ENCODE measurements at places on chromosomes 7 and 10.

GRCh38 chr10:3206511-3207157, 34.1 kb upstream of the PITRM1 start:
- DNase-seq, result no peak

- DNase-seq, result no peak
These were observed 72.9 kb upstream of the OGDHL start for GRCh38 chr10:49834976-49835375.

GRCh38 chr7:49513911-49514310, 259.5 kb upstream of the VWC2 start:
- DNase-seq, result no peak

DNA sequence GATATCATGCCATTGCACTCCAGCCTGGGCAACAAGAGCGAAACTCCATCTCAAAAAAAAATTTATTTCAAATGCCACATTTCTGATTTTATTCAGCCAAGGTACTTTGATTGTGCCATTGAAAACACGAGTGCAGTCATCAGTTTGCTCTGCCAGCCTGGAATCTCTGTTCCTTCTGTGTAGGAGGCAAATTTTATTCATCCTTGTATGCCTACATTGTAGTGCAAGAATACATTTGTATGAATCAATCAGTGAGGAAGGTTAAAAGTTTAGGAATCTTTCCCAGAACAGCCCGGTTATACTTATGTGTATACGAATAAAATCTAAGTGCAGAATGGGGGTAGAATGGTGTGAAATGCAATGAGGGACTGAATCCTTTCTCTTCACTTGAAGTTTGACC, 886 bp upstream of the TET1 start:
- DNase-seq, result no peak

DNA sequence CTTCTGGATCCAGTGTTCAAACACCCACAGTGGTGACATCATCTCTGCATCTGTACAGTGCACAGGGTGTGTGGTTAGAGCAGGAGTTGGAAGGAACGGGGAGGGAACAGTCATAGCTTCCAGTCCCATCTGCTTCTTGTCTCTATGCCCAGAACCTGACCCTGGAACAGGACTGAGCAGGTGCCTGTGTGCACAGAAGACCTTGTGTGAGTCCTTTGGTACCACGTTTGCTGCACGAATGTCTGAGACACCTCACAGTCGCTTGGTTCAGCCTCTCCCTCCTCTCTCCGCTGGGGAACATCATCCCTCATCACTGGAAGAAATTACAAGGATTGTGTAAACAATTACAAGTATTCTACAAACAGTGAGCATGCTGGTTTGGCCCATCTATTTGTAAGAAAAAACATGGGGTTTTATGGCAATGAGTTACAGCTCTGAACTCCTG, 243.0 kb upstream of the KLF6 start:
- no peak for DNase-seq

DNA sequence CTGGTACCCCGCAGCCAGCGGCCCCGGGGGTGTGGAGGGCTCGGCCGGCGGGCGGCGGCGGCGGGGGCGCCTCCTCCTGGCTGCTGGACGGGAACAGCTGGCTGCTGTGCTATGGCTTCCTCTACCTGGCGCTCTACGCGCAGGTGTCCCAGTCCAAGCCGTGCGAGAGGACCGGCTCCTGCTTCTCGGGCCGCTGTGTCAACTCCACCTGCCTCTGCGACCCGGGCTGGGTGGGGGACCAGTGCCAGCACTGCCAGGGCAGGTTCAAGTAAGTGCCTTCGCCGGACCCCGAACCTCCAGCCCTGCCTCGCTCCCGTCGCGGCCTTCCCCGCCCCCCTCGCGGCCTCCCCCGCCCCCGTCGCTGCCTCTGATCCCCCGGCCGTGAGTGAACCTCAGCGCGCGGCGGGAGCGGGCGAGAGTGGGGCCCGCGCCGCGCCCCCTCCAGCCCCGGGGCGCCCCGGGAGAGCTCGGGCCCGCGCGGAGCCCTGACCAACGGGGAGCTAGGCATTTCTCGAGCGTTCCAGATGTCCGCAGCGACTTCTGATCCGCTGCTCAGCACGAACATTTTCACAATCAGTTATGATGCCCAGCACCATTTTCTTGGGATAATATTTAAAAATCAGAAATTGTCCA, 727 bp downstream of the ATRNL1 start:
- no peak for DNase-seq

DNA sequence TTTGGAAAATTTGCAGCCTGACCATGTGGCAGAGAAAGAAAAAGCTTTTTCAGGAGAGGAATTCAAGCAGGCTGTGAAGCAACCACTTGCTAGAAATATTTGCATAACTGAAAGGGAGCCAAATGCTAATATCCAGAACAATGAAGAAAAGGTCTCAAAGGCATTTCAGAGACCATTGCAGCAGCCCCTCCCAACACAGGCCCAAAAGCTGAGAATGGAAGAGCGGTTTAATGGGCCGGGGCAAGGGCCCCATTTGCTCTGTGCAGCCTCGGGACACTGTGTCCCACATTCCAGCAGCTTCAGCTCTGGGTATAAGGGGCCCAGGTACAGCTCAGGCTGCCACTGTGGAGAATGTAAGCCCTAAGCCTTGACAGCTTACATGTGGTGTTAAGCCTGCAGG, 918.1 kb upstream of the POT1 start:
- DNase-seq, result no peak

DNA sequence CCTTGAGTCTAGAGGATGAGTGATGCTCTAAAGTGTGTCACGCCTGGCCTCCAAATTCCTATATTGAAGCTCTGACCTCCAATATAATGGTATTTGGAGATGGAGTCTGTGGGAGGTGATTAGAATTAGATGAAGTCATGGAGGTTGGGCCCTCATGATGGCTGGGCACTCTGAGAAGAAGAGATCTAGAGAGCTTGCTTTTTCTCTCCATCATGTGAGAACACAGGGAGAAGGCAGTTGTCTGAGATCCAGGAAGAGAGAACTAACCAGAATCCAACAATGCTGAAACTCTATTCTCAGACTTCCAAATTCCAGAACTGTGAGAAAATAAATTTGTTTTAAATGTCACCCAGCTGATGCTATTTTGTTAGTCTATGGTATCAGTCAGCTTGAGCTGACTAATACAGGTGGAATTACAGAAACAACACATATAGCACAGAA, 15.1 kb downstream of the RNF216 start:
- no peak for DNase-seq

DNA sequence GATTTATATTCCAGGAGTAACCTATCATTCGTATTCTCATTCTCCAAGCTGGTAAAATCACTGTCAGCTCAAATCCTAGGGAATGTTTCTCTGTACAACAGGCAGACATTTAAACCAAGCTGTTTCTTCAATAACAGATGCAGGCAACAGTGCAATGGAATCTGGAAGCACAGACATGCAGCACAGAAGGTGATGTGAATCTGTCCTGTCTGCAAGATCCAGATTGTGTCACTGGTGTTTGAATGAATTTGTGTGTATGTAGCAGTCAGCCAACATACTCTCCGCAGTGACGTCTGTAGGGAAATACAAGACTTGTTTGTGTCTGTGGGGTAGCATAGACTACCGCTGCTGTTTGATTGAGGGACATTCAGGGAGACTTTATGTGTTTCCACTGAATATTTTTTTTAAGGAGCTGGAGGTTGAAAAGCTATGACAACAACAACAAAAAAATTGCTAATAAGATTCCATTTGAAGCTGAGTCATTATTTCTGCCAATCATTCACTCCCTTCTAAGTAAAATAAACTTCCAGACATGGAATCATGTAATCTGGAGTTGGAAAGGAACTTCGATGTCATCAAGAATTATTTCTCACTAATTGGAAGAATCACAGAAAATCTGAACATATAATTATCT, 122.9 kb upstream of the MYO3A start:
- no peak for DNase-seq

DNA sequence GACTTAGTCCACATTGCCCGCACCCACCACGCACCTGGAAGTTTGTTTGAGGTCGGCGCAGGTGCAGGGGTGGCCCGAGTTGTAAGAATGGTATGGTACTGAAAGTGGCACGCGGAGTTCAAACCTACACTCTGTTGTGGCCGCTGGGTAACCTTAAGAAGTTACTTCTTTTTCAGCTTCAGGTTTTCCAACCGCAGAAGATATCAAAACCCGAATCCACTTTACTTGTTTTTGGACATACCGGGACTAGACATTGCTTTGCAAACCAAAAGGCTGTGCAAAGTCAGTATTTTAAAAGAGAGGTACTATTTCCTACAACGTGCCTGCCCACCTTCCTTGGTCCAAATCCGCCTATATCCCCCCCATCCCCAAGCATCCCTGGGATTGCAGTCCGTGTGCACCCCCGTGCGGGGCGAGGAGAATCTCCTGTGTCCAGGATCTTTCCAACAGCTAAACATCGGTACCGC, 1.0 kb downstream of the IGFBP3 start:
- DNase-seq, result no peak

GRCh38 chr7:111238886-111239285, 148.0 kb downstream of the LRRN3 start:
- no peak for DNase-seq

GRCh38 chr10:125037145-125037877, 95.4 kb downstream of the ZRANB1 start:
- no peak for DNase-seq

DNA sequence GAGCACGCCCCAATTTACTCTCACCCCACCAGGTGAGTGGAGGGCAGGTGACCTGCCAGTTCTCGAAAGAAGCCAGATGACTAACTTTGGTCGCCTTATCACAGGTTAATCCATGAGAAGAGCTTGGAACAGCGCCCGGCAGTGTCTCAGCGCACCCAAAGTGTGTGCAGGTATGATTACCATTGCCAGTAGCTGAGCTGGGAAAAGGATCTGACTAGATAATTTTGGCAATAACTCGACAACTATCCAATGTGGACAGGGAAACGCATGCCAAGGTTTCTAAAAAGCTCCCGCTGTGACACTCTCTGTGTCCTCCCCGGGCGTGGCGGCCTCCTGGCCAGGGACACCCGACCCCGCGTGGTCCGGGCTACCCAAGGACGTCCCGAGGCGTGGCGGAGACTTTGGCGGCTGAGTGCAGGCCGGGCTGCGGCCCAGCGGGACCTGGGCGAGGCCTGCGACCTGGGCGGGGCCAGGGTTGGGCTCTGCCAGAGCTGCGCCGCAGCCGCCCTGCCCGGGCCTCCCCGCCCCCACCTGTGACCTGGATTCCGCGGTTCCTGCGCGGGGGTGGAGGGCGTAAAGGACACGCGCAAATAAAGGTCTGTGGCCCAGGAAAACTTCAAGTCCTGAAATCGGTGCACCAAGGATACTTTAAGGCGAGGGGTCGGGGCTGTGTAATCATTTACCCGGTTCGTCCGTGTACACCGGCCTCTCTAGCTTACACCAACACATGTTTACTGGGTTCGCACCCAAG, 13.7 kb upstream of the WAPL start:
- DNase-seq, result no peak

DNA sequence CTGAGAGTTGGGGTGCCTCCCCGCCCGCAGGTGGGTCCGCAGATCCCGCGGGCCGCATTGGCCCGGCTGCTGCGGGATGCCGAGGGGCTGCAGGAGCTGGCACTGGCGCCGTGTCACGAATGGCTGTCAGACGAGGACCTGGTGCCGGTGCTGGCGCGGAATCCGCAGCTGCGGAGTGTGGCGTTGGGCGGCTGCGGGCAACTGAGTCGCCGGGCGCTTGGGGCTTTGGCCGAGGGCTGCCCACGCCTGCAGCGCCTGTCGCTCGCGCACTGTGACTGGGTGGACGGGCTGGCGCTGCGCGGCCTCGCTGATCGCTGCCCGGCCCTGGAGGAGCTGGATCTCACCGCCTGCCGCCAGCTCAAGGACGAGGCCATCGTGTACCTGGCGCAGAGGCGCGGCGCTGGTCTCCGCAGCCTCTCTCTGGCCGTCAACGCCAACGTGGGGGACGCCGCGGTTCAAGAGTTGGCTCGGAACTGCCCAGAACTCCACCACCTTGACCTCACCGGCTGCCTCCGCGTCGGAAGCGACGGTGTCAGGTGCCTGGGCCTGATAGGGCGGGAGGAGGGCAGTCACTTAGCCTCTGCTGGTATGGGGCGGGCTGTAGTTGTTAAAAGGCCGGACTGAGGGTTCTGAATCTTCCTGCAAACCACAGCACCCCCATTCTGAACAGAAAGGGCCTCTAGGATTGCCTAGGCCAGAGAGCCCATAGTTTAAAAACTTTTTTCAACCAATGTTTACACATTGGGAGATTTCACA, 1.3 kb downstream of the FBXL15 start:
- no peak for DNase-seq

GRCh38 chr10:54903745-54904144, 102.7 kb upstream of the PCDH15 start:
- DNase-seq, result no peak

DNA sequence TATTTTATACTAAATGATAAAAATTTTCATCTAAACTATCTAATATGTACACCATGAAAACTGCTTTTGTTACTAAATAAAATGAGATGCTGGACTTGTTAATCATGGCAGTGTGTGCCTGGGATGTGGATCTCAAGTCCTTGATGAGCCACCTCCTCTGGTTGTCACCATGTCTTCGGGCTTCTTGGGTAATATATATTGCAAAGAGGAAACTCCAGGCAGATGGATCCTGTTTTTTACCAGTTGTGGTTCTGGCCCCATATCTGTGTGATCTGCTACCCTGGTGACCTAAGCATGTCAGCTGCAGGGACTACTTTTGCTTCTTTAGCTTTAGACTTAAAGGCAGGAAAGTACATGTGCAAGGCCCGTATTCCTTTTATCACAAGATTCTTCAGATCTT, 46.2 kb downstream of the TMEM60 start:
- no peak for DNase-seq

- DNase-seq, result no peak
These were observed 555 bp downstream of the PHF14 start for GRCh38 chr7:10973942-10974911.

DNA sequence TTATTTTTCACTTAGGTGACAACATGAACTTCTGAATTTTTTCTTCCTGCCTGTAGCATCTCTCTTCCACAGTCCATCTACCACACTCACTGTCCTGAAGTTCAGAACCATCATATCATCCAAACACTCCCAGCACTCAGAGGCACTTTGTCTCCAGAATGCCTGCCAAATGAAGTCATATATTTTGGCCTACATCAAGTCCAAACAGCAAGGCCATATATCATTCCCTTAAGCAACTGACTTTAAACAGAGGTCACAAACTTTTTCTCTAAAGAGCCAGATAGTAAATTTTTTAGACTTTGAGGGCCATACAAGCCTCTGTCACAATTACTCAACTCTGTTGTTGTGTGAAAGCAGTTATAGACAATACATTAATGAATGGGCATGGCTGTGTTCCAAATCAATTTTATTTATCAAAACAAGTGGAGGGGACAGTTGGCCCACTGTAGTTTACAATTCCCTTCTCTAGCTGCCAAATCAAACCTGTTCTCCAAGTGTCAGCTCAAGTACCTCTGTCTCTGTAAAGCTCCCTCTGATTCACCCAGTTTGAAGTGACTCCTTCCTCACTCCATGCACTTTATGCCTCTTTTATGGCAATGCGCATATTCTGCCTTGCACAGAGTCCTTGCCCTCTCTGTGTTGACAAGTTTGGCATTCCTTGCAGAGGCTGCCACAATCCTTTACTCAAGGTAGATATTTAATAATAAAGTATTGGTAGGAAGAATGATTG, 305.7 kb downstream of the FZD1 start:
- no peak for DNase-seq

DNA sequence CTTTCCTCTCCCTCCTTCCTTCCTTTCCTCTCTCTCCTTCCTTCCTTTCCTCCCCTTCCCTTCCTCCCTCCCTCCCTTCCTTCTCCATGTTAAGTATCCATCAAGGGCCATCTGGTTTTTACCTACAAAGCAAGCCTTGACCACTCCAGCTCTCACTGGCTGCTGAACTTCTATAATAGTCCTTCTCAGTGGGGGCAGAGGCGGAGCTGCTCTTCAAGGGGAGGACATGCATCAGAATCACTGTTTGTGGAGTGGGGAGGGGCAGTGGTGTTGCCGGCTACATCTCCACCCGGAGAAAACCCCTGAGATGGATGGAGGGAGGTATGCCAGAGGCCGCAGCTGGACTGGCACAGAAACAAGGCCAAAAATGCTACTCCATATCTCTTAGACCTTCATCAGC, 25.9 kb downstream of the LAMB1 start:
- DNase-seq, result no peak

Measured in fibroblast of the conjunctiva (primary cell).